ENCODE measurements at places on chromosomes 4 and X.

- no peak for DNase-seq
Observed at GRCh38 chrX:114584375-114584943, 573 bp downstream of the HTR2C start.

DNA sequence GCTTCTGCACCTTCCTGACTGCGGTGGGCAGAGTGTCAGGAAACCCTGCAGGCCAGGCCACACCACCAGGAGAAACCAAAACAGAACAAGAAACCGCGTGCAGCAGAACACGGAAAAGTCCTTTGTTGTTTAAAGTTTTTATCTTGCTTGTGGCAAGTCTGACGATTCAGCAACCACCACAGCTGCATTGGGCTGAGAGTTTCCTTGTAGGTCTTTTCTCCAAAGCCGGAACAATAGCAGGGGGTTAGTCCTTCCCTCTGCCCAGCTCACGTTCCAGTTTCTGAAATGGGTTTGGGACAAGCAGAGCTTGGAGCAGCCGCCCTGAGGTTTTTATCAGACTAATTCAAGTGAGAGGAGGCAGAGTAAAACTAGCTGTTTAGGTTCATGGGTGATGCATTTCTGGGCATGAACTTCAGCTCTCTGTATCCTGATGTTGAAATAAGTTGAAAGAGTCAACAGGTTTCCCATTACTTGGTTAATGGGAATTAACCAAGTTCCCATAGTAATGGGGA lies 216.9 kb downstream of the PTTG2 start:
- DNase-seq = no peak

DNA sequence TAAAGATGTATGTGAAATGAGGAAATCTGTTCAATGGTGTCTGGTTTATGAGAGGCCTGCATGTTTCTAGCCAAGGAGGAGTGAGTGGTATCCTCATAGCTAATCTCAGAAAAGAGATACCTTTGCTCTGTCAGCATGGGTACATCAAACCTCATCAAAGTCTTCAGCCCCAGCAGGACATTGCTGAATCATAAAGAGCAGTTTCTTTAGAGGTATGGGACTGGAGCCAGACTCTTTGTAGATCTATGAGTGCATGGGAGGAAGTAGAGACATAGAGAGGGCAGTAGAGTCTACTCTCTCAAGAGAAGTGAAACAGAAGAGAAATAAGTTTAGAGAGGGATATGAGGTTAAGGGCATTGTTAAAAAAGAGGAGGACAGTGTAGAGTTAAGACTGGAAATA lies 1950.9 kb downstream of the ARAP2 start:
- DNase-seq = no peak

DNA sequence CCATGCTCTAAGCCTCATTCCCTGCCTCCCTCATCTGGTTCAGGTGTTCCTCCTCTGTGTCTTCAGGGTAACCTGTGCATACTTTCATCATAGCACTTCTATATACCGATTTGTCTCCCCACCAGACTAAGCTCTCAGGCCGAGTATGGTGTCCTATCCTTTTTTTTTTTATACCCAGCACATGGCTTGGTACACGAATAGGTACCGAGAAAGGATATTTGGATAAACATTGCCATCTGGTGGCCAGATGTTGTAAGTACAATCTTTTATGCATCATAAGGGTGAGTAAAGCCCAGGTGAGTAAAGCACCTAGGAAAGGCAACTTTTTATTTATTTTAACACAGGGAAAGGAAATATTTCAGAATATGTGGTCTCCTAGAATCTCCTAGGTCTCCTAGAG lies 68.4 kb downstream of the MID2 start:
- DNase-seq = peak; percentile 7

All from renal cortex interstitium (tissue), 15 donors.